ENCODE measurements at places on chromosomes 6 and 20.
A peak's percentile ranks its signal among the peaks of the same experiment; 100 is the strongest.

DNA sequence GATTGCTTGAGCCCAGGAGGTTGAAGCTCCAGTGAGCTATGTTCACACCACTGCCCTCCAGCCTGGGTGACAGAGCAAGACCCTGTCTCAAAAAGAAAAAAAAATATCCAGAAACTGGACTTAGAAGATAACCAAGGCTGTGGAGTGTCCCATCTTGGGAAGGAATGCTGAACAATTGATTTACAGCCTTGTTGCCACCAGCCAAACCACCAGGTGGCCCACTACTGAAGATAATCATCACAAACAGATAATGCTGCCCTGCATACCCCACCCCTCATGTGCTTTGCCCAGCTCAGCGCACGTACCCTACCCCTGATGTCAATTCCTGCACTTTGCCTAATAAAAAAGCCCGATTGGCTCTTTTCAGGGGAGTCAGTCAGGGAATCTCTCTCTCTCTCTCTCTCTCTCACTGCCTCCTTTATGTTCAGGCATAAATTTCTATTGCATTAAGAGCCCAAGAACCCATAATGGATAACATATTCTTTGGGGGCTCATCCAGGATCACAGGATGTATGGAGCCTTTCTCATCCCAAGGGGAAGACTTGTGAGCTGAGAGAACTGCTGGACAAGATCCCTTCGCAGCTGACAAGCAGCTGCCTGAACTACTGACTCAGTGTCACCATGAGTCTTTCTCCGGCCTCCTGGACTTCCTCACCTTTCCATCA, 166.4 kb downstream of the CD24 start:
- no peak for DNase-seq

DNA sequence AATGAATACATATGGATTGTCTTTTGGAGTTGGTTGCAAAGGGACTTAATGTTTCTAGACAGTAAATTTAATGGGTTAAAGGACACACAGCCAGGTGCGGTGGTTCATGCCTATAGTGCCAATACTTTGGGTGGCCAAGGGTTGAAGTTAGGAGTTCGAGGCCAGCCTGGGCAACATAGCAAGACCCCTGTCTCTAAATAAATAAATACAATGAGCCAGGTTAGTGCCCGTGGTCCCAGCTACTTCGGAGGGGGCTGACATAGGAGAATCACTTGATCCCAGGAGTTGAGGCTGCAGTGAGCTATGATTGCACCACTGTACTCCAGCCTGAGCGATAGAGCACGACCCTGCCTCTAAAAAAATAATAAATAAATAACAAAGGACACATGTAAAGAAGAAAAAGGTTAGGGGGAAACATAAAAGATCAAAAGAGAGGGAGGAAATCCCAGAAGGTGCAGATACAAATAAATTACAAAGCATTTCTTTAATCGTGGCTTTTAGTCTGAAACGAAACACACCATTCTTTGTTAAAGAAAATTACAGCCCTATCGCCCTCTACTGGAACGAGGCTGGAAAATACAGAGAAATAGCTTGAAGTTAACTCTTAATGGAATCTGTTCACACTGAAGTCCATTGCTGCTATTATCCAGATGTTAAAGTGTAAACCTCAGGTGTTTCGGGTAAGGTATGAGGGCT, 42.6 kb upstream of the SCML4 start:
- DNase-seq, result no peak

- no peak for DNase-seq
Measured at GRCh38 chr20:5008759-5009158, 7.4 kb upstream of the SLC23A2 start.

DNA sequence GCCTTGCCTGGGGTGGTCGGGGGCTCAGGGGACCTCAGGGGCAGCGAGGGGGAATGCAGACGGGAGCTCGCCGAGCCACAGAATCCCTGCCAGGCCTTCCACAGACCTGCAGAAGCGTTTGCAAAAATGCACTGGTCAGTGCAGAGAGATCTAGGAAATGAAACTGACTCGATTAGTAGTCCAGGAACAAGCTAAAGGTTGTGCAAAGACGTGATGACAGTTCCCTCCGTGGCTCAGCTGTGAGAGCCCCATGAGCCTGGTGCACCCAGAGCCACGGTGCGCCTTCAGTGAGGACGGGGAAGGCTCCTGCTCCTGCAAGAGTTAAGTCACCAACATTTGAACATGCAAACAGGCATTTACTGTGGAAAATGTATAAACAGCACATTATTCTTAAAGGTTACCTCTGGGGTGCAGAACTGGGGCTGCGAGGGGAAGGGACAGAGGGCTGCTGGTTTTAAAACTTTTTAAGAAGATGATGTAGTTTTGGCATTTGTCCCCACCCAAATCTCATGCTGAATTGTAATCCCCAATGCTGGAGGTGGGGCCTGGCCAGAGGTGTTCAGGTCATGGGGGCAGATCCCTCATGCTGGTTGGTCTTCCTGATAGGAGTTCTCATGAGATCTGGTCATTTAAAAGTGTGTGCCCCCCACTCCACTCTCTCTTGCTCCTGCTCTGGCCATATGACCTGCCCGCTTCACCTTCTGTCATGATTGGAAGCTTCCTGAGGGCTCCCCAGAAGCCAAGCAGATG, 147.3 kb downstream of the DLL1 start:
- DNase-seq, result no peak

DNA sequence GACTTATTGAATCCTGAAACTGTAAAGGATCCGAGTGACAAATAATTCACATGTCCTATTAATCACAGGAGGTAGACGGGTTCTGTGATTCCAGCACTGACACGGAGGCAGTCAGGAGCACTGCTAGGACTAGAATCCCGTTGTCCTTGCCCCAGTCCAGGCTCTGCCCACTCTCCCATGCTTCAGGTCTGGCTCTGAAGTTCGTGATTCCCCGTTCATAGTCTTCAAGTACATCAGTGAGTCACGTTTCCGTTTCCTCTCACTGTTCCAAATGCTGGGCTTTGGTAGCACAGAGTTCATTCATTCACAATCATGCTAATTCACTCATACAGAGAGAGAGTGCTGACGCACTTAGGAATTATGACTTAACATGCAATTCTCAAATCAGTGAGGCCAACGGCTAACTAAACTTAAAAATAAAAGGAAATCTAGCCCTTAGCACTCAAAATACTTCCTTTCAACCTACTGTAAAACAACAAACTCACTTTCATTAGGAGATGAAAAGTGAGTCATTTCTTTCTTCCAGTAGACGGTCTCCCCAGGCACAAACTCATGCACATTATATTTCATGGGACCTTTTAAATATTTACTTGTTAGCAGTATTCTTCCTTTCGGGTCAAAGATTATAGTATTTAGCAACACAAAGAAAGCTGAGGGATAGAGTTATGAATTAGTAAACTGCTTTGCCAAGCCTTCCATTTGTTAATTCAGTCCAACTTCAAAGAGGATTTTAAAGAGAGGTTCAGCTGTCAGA, 94.0 kb upstream of the NHSL1 start:
- no peak for DNase-seq

GRCh38 chr6:37673436-37673835, 24.2 kb downstream of the MDGA1 start:
- DNase-seq, result peak; percentile 48

GRCh38 chr6:106520711-106521401, 108.4 kb downstream of the RTN4IP1 start:
- DNase-seq, result no peak

GRCh38 chr6:24574809-24575208, 71.2 kb downstream of the KIAA0319 start:
- no peak for DNase-seq

DNA sequence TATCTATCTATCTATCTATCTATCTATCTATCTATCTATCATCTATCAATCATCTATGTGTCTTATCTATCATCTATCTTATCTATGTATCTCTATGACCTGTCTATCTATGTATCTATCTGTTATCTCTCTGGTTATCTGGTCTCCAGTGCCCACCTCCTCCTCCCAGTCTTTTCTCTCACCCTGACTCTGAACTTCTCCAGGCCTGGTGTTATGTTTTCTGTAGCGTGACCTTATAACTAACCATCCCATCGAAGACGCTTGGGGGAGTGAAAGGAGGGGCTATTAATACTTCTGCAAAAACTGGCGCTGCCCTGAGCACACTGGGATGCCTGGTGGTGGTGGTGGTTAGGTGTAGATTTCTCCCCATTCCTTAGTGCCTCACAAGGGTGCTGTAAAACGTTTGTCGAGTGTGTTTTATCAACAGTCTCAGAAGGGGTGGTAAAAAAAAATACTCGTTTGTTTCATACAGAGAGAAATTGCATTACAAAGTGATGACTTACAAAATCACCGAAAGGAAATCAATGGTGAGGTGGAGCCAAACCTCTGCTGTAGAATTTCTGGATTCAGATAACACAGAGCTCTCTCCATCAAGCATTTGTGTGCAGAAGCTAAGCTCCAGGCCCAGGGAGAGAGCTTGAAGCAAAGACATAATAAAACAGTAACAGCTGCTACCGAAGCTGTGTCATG, 156.2 kb downstream of the BCAS1 start:
- no peak for DNase-seq

GRCh38 chr6:117989086-117989485, 82.0 kb downstream of the SLC35F1 start:
- DNase-seq, result no peak

DNA sequence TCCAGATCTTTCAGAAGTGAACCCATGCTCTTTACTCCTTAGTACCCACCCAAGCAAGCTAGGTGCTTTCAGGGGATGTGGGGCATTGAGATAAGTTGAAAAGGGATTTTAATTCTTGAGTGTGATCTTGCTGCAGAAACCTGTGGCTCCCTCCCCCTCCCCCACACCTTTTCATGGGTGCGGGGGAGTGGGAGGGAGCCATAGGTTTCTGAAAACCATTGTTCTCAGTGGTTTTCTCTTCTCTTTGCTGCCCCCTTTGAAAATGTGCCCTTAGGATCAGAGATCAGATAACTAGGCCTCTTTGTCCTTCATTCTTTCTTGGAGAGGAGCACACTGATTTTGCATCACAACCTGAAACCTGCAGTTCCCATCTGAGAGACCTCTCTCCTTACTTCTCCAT, 2.4 kb downstream of the PCSK2 start:
- no peak for DNase-seq

Data from chondrocyte (in vitro differentiated cells).